ENCODE measurements at places on chromosomes 6 and 20.

DNA sequence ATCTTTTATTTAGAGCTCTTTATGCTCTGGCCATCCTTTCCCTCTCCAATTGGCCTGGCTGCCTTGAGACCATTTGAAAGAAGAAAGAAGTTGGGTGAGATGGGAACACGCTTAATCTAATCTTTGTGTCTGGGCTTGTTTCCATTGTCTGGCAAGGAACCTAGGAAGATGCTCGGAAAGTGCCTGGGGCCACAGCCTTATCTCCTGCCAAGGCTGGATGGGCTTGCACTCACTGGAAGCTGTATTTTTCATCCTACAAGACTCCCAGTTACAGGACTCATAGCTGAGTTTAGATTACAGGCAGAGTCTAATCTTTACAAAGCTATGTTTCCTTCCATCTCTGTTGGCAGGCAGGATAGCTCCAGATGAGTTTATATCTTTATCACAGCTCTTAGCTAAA, 33.1 kb upstream of the CDYL start:
- no peak for DNase-seq

DNA sequence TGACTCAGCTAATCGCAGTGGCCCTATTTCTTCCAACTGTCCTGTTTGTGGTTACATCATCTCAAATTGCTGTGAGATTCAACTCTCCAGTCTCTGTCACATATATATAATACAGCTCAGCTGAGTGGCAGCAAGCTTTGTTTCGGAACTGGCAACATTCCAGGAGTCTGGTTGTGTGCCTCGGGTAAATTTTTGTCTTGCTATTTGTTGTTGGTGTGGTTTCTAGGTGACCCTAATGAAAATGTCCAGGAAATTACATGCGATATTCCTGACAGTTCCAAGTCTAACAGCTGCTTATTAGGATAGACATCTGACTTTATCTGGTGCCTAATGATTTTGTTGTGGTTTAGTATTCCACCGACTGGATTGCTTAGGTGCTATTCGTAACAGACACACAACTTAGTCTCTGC, 581.8 kb downstream of the CD109 start:
- DNase-seq, result no peak

- DNase-seq, result no peak
These were observed 8.5 kb downstream of the EBF4 start for GRCh38 chr20:2700913-2701620.

- DNase-seq, result no peak
These were observed 366.1 kb downstream of the MAFB start for GRCh38 chr20:40322941-40323340.

GRCh38 chr6:163419413-163420288, 5.1 kb downstream of the QKI start:
- DNase-seq, result no peak

GRCh38 chr20:42589976-42590639, 599.6 kb downstream of the PTPRT start:
- no peak for DNase-seq
